ENCODE measurements at places on chromosomes 1 and 21.

DNA sequence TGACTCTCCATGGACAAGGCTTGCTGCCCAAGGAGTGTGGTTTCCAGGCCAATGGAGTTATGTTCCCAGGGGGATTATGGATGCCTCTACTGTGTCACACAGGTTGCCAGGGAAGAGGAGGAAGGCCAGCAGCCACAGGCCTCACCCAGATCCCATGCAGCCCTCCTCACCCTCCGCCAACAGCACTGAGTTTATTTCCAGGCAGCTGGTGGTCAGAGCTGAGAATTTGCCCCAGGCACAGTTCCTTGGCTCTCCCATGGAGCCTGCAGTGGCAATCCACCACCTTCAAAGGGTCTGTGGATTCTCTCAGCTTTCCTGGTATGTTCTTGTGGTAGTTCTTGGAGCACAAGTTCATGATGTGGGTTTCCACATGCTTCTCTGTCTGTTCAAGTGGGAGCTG lies 79.2 kb downstream of the NTNG1 start:
- no peak for DNase-seq

- no peak for DNase-seq
These were observed 17.9 kb downstream of the PRDM15 start for GRCh38 chr21:41861255-41861654.

DNA sequence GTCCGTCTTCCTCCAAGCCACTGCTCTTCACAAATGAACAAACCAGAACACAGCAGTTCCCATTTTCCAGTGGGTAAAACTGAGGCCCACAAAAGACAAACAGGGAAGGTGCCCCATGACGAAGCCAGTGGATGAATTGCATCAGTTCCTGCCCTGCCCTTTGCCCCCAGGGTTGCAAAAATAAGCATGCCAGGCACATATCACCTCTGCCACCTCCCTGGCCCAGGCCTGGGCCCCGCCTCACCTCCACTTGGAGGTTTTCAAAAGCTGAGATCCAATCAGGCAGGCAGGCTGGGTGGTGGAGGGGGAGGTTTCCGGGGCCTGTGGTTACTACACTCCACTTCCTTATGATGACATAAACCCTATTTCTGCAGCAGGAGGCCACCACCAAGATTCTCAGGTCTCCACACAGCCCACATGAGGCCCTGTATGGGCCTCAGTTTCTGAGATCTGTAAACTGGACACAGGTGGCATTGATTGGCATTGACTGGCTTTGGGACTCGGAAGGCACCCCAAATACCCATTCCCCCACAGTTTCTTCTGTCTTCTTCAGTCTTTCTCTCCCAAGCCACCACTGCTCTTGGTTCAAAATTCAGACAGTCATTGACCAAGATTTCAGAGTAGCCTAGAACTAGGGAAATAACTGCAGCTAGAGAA lies 4.1 kb downstream of the KIF21B start:
- no peak for DNase-seq

DNA sequence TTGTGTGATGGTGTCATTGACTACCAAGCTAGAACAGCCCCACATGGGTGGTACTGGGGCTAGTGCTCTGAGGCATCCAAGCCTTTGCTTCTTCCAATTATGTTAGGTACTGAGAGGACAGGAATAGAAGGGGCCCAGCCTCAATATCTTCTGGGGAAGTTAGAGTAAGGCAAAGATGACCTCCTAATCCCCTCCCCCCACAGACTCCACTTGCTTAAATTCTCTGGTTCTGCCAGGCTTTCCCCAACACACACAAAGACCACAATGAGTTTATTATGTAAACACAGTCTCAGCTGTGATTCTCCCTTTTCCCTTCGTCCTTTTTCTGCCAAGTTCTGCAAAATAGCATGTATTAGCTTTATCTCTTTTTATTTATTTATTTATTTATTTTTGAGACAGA lies 3.1 kb upstream of the TACSTD2 start:
- no peak for DNase-seq

DNA sequence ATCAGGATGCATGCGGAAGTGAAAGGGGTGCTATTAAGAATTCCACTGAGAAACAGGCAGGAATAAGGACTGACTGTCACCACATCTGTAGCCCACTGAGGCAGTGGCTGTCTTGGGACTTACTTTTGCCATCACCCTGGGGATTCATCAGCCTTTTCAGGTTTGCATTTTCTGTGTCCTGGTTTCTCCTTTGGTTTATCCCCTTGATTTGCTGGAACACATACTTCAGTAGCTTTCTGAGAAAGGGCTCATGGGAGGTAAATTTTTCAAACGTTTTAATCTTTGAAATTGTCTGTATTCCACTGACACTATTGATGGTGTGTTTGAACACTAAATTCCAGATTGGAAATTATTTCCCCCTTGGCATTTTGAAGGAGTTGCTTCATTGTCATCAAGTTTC lies 80.2 kb upstream of the ACTRT2 start:
- DNase-seq = no peak
